ENCODE measurements at places on chromosomes 13 and 19. TPM values are rescaled to one million over a fixed set of nuclear protein-coding genes. Genes with fewer than 3 reads are reported as not detected.

Gene GAMT
- total RNA-seq = 31.1 TPM

Gene HIPK4
- 0.17 TPM for total RNA-seq

Gene ZNF780B
- 17.2 TPM for total RNA-seq

Gene VAV1
- total RNA-seq = not detected

Gene TMEM59L
- 0.51 TPM for total RNA-seq

Gene OR7C1
- not detected for total RNA-seq

Gene LIM2
- total RNA-seq = not detected

Gene NBEA
- 7.8 TPM for total RNA-seq

GRCh38 chr19:31332096-31332495 is 17.1 kb downstream of the TSHZ3 start:
- H3K4me1 ChIP-seq = peaks cover 21% of the 10 kb centered on the region
- H3K27ac ChIP-seq = peak overlapping the region; percentile 68
- H3K36me3 ChIP-seq = no peaks in the 10 kb centered on the region
- DNase-seq = peak; percentile 76

DNA sequence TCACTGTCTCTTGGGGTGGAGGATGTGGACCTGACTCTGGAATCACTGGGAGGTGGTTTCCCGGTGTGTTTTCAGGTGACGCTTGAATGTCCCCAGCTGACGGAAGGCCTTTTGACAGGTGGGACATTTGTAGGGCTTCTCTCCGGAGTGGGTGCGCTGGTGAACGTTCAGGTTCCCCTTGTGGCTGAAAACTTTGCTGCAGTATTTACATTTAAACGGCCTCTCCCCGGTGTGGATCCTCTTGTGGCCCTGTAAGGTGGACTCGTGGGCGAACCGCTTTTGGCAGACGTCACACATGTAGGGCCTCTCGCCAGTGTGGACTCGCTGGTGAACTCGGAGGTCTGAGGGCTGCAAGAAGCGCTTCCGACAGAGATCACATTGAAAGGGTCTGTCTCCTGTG is 7.8 kb downstream of the ZSCAN5B start:
- no peaks in the 10 kb centered on the region for H3K4me1 ChIP-seq
- no peak for DNase-seq
- no peaks in the 10 kb centered on the region for H3K36me3 ChIP-seq
- no peaks in the 10 kb centered on the region for H3K27me3 ChIP-seq
- no peak overlapping the region for H3K27ac ChIP-seq

DNA sequence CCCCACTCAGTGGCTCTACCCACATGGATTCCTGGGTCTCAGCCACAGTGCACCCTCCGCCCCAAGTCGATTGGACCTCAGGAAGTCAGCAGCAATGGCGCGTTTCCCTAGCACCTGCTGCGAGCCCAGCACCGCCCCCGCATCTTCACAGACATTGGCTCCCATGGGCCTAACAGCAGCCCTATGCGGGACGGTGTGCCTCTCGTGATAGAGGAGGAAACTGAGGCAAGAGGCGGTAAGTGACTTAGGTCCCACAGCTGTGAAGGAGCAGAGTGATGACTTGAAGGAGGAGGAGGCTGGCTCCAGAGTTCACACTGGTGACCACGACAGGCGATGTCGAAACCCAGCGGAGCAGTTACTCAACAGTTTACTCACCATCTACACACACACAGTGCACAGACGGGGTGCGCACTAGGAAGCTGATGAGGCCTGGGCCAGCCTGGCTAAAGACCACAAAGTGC is 104.5 kb upstream of the SOX1 start:
- H3K36me3 ChIP-seq = no peaks in the 10 kb centered on the region
- no peaks in the 10 kb centered on the region for H3K4me1 ChIP-seq
- no peak overlapping the region for H3K4me3 ChIP-seq
- no peak overlapping the region for H3K27ac ChIP-seq
- no peak for DNase-seq

GRCh38 chr13:38687246-38688229 is 661 bp downstream of the FREM2 start:
- no peaks in the 10 kb centered on the region for H3K4me1 ChIP-seq
- DNase-seq = peak; percentile 6
- H3K27me3 ChIP-seq = peaks cover 24% of the 10 kb centered on the region
- no peak overlapping the region for H3K27ac ChIP-seq

- H3K27me3 ChIP-seq = no peaks in the 10 kb centered on the region
- no peaks in the 10 kb centered on the region for H3K36me3 ChIP-seq
- H3K27ac ChIP-seq = no peak overlapping the region
These were observed 318.3 kb downstream of the FOXO1 start for GRCh38 chr13:40348096-40348679.

DNA sequence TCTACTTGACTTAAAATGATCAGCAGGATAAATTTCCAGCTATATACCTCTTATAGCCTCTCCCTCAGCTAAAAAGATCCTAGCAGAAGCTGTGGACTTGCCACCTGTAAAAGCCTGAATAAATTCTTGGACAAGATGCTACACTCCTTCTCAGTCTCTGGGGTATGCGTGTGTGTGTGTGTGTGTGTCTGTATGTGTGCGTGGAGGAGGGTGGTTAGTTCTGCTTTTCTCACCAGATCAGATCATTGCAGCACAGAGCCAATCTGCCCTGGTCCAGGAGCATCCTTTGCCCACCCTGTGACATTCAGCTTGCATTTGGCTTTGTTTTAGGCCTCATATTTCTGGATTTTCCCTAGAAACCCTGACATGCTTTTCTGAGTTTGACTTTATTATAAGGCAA is 438.3 kb downstream of the RFC3 start:
- no peaks in the 10 kb centered on the region for H3K4me1 ChIP-seq
- no peak overlapping the region for H3K4me3 ChIP-seq
- H3K36me3 ChIP-seq = no peaks in the 10 kb centered on the region
- H3K27ac ChIP-seq = no peak overlapping the region
- H3K27me3 ChIP-seq = no peaks in the 10 kb centered on the region
- no peak for DNase-seq

DNA sequence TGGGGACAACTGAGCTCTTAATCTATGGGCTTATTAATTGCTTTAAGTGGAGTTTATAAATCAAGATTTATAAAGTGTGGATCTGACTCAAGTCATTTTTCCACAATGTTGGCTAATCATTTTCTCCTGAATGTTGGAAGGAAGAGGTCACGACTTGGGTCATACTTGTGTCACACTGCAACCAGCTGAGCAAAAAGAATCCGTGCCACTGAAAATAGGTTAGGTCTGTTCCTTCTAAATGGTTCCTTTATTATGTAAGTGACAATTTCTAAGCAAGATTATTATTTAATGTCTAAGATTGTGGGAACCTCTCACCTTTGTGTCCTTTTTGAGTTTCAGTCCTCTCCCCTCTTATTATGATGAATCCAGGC is 178.6 kb downstream of the SHISA2 start:
- no peaks in the 10 kb centered on the region for H3K27me3 ChIP-seq
- no peak overlapping the region for H3K4me3 ChIP-seq
- H3K4me1 ChIP-seq = no peaks in the 10 kb centered on the region
- no peak for DNase-seq
- H3K36me3 ChIP-seq = no peaks in the 10 kb centered on the region

- H3K36me3 ChIP-seq = no peaks in the 10 kb centered on the region
- DNase-seq = no peak
- H3K4me1 ChIP-seq = no peaks in the 10 kb centered on the region
- H3K4me3 ChIP-seq = no peak overlapping the region
- no peaks in the 10 kb centered on the region for H3K27me3 ChIP-seq
These were observed 268.7 kb downstream of the SHISA2 start for GRCh38 chr13:25783076-25783475.

- H3K4me1 ChIP-seq = no peaks in the 10 kb centered on the region
- H3K4me3 ChIP-seq = no peak overlapping the region
- no peaks in the 10 kb centered on the region for H3K36me3 ChIP-seq
These were observed 58.3 kb downstream of the TM9SF2 start for GRCh38 chr13:99559560-99559959.

DNA sequence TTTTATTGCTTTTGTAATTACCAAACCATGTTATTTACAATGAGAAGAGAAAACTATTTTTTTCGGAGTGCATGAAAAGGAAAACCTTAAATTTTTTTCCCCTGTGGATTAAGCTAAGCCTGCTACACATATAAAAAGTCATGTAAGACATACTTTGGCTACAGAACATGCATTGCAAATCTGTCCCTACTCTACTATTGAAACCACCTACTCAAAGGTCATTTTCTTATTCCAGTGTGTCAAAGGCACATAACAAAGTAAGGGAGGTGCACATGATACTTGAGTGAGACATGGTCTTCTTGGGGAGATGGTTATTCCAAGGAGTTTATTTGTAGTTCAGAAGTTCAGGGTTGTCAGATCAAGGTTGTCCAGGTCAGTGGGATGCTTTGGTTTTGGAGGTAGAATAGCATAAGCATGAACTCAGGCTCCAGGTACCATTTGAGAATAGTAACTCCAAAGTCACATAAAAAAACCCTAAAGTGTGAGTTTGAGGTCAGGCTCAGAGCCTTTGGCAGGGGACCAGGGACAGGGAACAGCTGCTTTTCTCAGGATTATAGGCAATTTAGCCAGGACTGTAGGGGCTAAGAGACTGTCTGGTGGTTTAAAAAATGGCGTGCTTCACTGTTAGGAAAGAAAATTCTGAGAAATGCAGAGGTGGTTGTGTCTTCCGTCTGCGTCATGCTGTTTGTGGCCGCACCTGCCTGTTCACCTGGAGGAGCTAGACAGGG is 15.4 kb downstream of the FARP1 start:
- H3K36me3 ChIP-seq = no peaks in the 10 kb centered on the region
- no peak overlapping the region for H3K27ac ChIP-seq
- H3K27me3 ChIP-seq = no peaks in the 10 kb centered on the region
- H3K4me1 ChIP-seq = peaks cover 14% of the 10 kb centered on the region
- H3K4me3 ChIP-seq = no peak overlapping the region

- H3K4me3 ChIP-seq = peak overlapping the region; percentile 71
- peak overlapping the region; percentile 73 for H3K27ac ChIP-seq
- no peaks in the 10 kb centered on the region for H3K27me3 ChIP-seq
- H3K4me1 ChIP-seq = peaks cover 7% of the 10 kb centered on the region
These were observed 559 bp downstream of the POLR2E start for GRCh38 chr19:1094655-1094977.

DNA sequence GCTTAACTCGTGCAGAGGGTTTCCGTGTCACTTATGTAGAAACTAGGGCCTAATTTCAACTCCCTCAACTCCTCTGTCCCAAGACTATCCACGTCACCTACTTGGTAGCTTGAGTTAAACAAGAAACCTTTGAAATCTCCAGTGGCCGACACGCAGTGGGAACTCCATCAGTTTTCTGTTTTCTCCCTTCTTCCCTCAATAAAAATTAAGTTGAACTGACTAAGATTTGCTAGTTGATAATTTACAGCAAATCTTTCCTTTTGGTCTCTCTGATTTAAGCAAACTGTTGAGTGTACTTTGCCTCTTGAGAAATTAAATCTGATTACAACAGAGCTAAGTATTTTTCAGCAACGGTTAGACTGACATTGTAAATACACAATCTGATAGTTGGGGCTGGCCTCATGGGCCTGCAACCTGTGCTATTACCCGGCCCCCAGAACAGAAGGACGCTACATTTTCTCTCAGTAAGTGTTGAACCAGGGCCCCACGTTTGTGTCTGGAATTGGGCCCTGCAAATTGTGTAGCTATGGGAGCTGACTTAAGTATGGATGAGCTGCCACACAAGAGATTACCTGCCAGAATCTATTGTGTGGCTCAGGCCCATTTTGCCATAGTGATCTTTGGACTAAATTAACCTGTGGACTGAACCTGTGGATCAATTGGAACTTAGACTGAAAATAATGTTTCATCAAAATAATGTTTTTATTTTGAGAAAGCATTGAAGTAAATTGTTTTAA is 708 bp upstream of the ESD start:
- H3K27ac ChIP-seq = peak overlapping the region; percentile 88
- no peaks in the 10 kb centered on the region for H3K27me3 ChIP-seq
- peak overlapping the region; percentile 95 for H3K4me3 ChIP-seq
- no peak for DNase-seq
- no peaks in the 10 kb centered on the region for H3K4me1 ChIP-seq

- peaks cover 1% of the 10 kb centered on the region for H3K36me3 ChIP-seq
- peaks cover 6% of the 10 kb centered on the region for H3K4me1 ChIP-seq
- no peaks in the 10 kb centered on the region for H3K27me3 ChIP-seq
These were observed 34.0 kb downstream of the C13orf46 start for GRCh38 chr13:113939944-113940297.

- no peak overlapping the region for H3K4me3 ChIP-seq
- no peak overlapping the region for H3K27ac ChIP-seq
- peaks cover 6% of the 10 kb centered on the region for H3K36me3 ChIP-seq
- no peaks in the 10 kb centered on the region for H3K27me3 ChIP-seq
These were observed 18.1 kb downstream of the SUGT1 start for GRCh38 chr13:52670726-52671125.

DNA sequence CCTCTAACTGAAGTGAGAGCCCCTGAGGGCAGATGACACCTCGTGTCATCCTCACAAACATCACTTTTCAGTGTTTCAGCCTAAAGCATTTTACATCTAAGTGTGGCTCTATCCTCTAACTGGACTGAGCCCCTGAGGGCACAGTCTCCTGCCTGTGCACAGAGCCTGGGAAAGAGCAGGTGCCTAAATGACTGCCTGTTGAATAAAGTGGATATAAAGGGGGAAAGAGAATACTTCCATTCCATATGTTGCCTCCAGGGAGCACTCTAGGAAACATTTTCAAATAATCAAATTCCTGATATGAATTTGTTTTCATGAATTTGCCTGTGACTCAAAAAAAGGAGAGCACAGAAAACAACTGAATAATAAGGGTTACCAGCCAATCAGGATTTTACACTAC is 32.2 kb downstream of the CNMD start:
- no peak overlapping the region for H3K4me3 ChIP-seq
- no peaks in the 10 kb centered on the region for H3K36me3 ChIP-seq
- no peak for DNase-seq
- H3K4me1 ChIP-seq = no peaks in the 10 kb centered on the region

DNA sequence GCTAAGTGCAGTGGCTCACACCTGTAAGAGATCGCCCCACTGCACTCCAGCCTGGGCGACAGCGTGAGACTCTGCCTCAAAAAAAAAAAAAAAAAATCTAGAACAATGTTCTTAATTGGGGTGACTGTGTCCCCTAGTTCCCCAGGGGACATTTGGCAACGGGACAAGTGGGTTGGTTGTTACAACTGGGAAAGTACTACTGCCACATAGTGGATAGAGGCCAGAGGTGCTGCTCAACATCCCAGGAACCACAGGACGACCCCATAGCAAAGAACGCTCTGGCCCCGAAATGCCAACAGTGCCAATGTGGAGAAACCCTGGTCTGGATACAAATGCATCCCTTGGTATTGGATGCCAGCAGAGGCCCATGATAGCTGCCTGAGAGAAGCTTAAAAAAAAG is 11.8 kb downstream of the NLRP12 start:
- no peaks in the 10 kb centered on the region for H3K27me3 ChIP-seq
- H3K36me3 ChIP-seq = no peaks in the 10 kb centered on the region
- no peak for DNase-seq
- no peak overlapping the region for H3K27ac ChIP-seq
- no peak overlapping the region for H3K4me3 ChIP-seq
